ENCODE measurements at places on chromosomes 2 and 18.

DNA sequence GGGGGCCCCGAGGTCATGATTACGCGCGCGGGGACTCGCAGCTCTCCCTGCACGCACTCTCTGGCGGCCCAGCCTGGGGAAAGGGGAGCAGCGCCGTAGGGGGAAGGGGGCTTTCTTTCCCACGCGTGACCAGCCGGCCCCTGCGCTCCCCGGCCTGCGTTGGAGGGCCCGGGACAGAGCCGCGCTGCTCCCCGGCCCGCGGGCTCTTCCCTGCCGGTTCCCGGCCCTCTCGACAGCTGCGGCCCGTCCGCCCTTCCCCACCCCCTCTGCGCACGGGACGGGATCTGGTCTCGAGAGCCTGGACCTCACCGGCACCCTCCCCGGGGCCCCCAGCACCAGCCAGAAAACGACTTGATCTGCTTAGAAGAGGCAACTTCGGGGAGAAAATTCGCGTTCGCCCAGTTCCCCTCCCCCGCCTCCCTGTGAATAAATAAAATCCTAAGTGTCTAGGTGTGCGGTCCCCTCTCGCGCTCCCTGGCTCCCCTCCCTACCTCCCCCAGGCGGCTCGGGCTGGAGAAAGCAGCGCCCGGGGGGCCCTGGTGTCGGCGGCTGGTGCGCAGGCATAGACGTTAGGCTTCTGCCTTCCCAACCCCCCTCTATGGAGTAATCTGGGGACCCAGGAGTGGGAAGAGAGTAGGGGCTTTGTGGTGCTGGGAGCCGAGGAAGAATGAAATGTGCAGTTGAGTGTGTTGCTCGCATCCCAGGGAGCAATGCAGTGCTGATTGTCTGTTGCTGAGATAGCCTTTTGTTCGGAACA lies 803 bp upstream of the FIGN start:
- DNase-seq: no peak

DNA sequence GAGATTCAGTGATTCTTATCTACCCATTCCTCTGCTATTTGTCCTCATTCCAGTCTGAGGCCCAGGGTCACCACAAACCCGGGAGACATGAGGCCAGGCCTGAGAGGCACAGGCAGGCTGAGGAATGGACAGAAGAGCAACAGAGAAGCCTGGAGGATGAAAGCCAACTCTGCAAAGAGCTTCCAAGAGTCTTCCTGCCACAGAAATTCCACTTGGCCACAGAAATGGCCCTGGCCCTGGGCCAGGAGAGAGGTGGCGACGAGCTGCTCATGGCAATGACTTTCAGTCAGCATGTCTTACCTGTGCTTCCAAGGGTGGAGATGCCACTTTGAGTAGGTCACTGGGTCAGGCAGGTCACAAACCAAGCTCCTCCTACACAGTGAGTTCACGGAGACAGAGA lies 155.3 kb upstream of the PKDCC start:
- DNase-seq: no peak

- DNase-seq: no peak
These were observed 316.2 kb upstream of the MGAT5 start for GRCh38 chr2:133937669-133938068.

- no peak for DNase-seq
These were observed 105.6 kb downstream of the CRIM1 start for GRCh38 chr2:36461039-36461681.

- no peak for DNase-seq
These were observed 172.6 kb downstream of the HAUS1 start for GRCh38 chr18:46276748-46277147.
